ENCODE measurements at places on chromosomes 3 and 15.

GRCh38 chr15:31024979-31025378, 33.6 kb upstream of the MTMR10 start:
- no peak for DNase-seq

DNA sequence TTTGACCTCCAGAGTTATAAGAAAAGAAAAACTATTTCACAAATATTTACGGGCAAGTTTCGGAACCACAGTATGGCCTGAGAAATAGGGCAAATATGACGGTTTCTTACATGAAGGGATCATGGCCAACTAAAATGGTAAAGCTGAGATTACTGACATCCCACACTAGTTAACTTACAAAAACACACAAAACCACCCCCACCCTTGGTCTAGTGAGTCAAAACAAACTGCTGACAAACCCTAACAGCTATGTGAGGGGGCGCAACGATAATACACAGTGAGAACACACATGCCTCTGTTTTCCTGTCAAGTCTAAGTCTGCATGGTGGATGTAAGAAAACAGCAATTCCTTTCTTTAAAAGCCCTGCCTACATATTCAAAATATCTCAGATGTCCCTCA, 32.3 kb downstream of the CBLB start:
- DNase-seq, result no peak

DNA sequence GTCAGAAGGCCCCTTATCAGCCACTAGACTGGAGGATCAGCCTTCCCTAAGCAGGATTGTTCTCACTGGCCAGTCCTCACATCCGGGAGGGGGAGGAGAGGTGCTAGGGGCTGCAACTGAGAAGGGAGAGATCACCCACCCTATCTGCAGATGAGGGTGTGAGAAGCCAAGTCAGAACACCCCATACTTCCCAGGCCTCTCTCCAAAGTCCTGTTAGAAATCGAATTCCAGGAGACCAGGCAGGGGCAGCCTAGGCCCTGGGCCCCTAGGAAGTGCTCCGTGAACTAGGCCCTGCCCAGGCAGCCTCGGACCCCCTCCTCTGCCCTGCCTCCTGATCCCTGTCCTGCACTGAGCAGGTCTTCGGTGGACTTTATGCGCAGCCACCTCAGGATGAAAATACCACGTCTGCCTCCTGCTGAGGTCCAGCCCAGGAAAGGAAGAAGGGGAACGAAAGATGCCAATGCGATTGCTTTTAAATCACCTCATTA, 933 bp downstream of the DZIP1L start:
- no peak for DNase-seq

DNA sequence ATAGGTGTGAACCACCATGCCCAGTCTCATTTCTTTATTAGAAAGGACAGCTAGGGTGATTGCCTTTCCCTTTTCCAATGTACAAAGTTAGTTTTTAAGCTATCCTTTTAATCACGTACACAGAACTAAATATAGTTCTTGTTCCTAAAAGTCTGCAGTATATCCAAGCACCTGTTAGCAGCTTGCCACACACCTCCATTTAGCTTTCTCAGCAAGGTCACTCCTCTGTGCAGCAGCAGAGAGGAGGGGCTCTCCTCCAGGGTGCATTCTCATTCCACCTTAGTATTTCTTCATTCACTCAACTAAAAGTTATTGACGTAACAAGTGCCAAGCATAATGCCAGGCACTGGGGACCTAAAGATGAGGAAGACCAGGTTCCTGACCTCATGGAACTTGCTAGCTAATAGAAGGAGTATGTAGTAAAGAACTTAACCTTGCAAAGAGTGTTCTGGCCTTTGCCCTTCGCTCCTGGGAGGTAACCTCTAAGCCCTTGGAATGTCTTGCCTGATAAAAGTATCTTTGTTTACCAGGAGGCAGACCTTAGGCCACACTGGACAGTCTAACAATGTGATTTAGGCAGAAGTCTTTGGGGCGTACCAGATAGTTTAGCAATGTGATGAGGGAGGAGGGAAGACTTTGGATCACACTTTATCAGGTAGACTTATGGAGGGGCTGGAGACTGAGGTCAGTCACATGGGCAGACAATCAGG, 12.7 kb upstream of the PTPN9 start:
- DNase-seq, result no peak

DNA sequence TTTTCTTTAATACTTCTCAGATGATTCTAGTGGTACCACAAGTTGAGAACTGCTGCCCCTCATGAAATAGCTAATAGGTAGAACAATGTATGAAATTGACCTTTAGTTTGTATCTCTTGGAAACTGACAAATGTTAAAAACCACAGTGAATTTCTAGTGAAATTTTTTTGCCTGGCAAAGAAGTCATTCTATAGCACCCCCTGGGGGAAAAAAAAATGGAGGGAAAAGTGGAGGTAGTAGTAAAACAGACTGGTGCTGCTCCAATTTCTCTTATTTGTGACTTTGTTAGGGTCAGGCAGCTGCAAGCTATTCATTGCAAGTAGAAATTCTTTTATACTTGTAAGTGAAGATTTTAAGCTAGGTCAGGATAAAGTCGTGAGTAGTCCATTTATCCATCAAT, 605.0 kb downstream of the NLGN1 start:
- no peak for DNase-seq

- no peak for DNase-seq
Measured at GRCh38 chr3:189567322-189567721, 63.9 kb upstream of the TP63 start.

DNA sequence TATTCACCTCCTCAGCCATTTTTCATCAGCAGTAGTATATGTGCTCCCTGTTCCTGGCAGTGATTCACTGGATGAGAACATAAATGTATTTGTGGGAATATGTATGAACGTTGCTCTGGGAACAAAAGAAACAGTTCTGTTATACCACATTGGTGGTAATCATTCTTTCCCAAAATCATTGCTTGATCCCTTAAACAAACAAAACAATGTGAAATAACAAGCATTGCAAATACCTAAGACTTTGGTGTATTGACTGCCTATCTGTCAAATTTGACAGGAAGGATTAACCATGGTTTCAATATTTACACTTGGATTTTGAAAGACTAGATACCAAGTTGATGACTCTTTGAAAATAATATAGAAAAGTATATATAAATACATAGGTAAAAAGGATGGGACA, 284.1 kb downstream of the FHIT start:
- no peak for DNase-seq

DNA sequence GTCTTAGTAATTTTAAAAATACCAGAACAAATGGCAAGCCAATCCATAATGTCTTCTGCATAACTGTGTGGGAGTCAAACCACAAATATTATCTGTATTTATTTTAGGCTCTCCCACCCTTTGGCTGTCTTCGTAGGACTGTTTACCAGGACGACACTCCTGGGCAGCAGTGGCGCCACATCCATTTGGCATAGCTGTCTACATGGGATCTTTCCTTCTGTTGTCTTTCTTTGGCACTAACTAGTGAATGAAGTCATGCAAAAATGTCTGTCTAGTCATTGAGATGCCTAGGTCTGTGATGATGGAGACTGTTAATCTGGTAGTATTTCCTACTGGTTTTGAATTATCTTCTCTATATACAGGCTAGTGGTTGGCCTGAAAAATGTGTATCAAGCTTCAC, 54.0 kb upstream of the CHMP2B start:
- DNase-seq, result no peak

DNA sequence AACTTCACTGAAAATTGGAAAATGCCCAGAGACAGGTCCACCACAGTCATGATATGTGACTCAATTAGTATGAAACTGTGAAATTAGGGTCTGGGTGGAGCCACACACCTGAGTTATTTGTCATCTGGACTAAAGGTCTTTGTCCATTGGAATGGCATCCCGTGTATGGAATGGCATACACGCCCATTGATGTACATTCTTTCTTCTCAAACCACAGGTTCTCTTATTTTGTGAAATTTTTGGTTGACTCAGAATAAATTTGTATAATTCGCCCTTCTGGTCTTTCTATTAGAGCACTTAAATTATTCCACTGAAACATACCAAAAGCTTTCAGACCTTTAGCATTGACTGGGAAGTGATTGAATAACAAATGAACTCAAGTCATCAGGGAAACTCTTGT, 66.8 kb upstream of the UBE2E1 start:
- DNase-seq, result no peak

DNA sequence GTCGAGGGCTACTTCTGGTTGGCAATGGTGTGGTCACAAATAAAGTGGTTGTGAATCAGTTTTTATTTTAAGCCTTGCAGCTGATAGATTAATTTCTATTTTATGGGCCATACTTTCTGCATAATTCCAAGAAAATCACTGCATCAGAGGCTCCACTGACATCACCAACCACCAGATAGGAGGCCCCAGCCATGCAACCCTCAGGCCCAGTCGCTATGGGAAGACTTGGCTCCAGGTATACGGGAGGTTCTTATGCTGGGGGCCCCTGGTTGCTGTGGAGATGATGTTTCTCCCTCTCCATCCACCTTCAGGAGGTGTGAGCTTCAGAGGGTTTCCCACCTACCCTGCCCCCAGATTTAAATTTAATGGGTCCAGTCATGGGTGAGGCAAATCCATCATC, 57.4 kb downstream of the ISG20 start:
- DNase-seq, result no peak

- no peak for DNase-seq
Measured at GRCh38 chr3:100981164-100981911, 11.9 kb downstream of the ABI3BP start.

GRCh38 chr3:187717572-187717971, 15.2 kb upstream of the RTP2 start:
- DNase-seq, result no peak

- DNase-seq, result no peak
Measured at GRCh38 chr3:112605285-112605684, 35.7 kb downstream of the CCDC80 start.

- no peak for DNase-seq
Measured at GRCh38 chr3:107394502-107394901, 17.3 kb downstream of the CCDC54 start.

DNA sequence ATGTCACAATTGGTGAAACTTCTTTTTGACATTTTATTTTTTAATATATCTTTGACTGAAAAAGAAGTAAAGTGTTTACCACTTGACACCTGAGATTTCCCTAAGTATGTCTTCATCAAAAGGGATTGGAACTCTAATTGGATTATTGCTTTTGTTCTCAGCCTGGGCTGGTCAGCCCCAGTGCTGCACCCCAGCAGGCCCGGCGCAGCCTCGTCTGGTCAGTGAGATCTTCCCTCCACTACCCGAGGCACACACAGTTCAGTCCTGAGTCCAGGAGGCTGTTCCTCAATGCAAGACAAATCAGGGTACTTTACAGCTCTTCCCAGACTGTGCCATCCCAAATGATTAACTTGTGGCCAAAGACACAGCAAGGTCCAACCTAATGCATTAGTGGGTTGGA, 146.9 kb upstream of the SEMA6D start:
- DNase-seq, result no peak

- DNase-seq, result no peak
Measured at GRCh38 chr3:172213904-172214303, 174.5 kb downstream of the FNDC3B start.

GRCh38 chr3:26962492-26963360, 340.2 kb downstream of the LRRC3B start:
- DNase-seq, result no peak

- no peak for DNase-seq
Measured at GRCh38 chr15:74174219-74174957, 878 bp downstream of the ISLR start.

GRCh38 chr3:124336067-124336656, 344.2 kb upstream of the ROPN1 start:
- DNase-seq, result no peak

DNA sequence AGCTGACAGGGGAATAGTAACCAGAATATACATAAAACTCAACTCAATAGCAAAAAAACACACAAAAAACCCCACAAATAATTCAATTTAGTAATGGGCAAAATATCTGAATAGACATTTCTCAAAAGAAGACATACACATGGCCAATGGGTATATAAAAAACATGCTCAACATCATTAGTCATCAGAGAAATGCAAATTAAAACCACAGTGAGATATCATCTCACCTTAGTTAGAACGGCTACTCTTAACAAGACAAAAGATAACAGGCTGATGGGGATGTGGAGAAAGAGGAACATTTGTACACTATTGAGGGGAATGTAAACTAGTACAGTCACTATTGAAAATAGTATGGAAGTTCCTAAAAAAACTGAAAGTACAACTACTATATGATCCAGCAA, 678.6 kb downstream of the MECOM start:
- DNase-seq, result no peak

GRCh38 chr15:34737477-34737876, 17.3 kb downstream of the GJD2 start:
- no peak for DNase-seq

DNA sequence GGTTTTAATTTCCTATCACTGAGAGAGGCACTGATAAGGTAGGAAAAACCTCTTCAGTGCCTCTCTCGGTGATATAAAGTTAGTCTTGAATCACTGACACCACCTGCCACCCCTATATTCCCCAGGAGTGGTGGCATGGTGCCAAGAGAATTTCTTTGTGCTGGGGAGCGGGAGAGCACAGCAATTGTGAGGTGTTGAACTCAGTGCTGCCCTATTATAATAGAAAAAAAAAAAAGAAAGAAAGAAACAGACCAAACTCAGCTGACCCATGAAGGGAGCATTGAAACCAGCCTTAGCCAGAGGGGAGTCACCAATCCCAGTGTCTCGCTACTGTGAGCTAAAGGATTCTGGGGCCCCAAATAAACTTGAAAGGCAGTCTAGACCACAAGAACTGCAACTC, 201.4 kb upstream of the STT3B start:
- DNase-seq, result no peak

- no peak for DNase-seq
Measured at GRCh38 chr15:39558421-39558820, 22.5 kb upstream of the THBS1 start.

DNA sequence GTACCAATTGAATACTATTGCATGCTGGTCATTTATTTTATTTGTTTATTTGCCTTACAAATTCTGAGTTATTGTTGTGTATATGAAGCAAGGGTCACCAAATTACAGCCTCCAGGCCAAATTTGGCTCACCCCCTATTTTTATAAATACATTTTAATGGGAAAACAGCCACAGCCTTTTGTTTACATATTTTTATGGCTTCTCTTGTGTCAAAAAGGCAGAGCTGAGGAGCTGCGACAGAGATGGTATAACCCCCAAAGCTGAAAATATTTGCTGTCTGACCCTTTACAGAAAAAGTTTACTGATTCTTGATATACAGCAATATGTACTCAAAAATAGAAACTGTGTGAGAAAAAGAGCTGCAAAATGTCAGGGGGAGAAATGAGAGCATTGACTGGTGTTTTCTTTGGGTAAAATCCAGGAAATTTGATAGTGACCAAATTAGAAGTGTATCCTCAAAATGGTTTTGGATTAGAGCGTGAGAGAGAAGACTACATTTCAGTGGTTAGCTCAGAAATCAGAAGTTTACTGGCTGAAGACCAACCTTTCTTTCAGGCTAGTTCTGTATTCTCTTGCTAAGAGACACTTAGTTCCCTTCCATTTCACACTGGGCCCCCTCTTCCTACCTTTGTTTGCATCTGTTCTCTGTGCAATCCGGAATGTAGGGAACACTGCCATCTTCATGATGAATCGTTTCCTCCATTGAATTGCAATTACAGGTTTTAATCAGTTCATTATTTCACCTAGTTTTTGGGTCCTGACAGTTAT, 757.8 kb downstream of the AGBL1 start:
- DNase-seq, result no peak
